ENCODE measurements at places on chromosomes 2 and 18.

GRCh38 chr2:59691518-59692190 is 861.8 kb downstream of the BCL11A start:
- DNase-seq, result no peak

DNA sequence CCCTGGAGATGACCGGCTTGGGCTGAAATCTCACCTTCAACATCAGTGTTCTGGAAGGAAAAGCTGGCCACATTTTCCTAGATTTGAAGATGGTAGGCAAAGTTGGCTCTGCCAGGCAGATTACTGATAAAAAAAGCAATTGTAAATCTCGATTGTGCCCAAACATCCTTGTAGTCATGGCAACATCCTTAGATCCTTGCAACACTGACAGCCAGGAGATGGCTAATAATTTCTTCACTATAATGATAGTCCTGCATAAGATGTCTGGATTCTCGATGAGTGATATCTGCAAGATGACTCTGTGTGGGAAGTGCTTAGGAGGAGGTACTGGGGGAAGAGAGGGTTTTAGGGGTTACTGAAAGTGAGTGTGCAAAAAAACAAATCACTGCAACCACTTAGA is 149.1 kb downstream of the FSHR start:
- no peak for DNase-seq

DNA sequence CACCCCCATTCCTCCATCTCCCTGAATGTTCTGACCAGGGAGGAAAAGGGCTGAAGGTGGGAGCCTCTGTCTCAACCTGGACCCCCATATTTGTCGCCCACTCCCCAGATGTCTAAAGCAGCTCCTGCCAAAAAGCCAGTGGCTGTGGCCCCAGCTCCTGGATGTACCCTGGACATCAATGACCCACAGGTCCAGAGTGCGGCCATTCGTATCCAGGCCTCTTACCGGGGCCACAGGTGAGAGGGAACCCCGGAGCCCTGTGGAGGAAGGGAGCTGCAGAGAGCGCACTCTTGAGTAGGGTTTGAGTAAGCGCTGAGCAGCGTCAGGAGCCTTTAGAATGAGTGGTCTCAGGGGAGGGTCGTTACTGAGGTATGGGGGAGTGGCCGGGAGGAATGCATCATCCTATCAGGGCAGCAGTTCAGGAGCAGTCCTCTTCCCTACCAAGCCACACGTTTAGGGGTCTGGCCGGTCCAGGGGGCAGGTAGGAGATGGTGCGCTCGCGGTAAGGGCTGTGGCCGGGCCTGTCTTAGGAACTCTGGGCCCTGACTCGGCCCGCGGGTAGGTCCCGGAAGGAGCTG is 2.4 kb upstream of the GMPPA start:
- no peak for DNase-seq

- DNase-seq, result no peak
Observed at GRCh38 chr2:134564549-134564948, 154.3 kb downstream of the TMEM163 start.

DNA sequence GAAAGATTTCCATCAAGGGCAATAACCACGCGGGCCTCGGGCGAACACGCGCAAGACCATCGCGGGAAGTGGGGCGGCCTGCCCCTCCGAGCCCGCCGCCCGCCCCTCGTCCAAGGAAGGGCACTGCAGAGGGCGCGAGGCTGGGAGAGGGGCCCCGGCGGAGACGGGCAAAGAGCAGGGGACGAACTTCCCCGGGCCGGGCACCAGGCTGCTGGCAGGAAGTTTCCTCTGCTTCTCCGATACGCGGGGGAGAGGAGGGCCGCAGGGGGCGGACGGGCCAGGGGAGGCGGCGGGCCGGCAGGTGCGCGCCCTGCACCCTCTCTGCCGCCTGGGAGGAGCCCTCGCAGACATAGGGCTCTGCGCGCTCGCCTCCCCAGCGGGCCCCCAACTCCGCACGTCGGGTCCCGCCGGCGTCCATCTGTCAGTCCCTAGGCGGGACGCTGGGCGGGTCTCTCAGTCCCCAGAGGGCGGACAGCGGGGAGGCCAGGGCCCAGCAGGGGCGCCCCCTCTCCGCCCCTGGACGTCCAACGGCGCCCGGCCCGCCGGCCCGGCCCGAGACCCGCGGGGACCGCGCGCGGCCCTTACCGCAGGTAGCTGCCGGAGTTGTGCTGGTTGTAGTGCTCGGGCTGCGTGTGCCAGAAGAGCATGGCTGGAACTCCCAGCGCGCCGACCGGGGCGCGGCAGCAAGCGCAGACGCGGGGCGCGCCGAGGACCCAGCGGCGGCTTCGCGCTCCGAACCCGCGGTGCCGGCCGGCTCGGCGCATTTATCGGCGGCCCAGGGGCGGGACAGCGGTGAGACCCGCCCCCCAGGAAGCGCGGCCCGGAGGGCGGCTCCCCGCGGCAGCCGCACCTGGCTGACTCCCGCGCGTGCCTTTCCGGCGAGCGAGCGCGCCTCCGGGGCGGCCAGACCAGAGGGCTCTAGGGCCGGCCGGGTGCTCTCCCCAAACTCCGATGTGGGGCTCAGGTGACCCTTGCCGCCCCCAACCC is at the start of gene TFCP2L1:
Gene TFCP2L1, minus strand, starts transcription at position 740 of the 987 bp plus-strand sequence. Its CDS starts 93 bp downstream, at position 647.
- DNase-seq, result no peak

DNA sequence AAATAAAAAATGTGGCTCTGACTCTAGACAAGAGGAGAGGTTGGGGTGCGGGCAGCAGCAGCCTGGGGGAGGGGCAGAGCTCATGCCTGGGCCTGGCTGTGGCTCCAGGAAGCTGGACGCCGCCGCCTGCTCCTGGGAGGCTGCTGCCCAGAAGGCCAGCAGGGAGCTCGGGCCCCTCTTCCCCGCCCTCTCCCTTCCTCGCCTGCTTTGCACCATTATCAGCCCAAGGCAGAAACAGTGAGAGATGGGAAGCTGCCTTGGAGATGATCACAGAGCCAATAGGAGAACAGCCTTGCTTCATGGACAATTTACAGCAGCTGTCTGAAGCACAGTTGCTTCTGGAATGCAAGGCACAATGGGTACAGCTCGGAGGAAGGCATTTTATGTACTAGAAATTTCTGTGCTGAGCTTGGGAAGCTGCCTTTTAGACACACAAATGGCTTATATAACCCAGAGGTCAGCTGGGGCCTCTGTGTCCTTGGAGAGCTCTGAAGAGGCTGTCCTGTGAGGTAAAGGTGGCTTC is 55.3 kb upstream of the AFF3 start:
- DNase-seq, result peak; percentile 54

DNA sequence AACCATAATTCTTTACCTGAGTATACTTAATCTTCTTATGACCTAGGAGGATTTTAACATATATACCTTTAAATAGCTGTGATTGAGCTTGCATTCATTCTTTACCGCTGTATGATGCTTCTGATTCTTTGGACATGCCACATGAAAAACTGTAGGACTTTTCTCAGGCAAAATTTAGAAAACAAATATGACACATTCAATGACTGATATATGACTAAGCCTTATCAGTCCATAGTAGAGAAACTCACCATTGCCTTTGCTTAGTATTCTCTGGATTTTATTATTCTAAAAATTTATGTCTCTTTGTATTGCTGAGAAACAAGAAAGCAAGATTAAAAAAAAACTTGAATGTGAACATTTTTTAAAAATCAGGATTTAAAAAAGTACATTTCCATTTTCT is 3.7 kb downstream of the FAM171B start:
- no peak for DNase-seq

GRCh38 chr18:7304061-7304370 is 73.1 kb downstream of the LRRC30 start:
- no peak for DNase-seq

- no peak for DNase-seq
Observed at GRCh38 chr2:230935130-230935430, 10.0 kb upstream of the GPR55 start.

- DNase-seq, result no peak
Observed at GRCh38 chr2:16281451-16282335, 341.3 kb downstream of the MYCN start.

- no peak for DNase-seq
Observed at GRCh38 chr2:133705287-133705686, 137.0 kb upstream of the NCKAP5 start.

DNA sequence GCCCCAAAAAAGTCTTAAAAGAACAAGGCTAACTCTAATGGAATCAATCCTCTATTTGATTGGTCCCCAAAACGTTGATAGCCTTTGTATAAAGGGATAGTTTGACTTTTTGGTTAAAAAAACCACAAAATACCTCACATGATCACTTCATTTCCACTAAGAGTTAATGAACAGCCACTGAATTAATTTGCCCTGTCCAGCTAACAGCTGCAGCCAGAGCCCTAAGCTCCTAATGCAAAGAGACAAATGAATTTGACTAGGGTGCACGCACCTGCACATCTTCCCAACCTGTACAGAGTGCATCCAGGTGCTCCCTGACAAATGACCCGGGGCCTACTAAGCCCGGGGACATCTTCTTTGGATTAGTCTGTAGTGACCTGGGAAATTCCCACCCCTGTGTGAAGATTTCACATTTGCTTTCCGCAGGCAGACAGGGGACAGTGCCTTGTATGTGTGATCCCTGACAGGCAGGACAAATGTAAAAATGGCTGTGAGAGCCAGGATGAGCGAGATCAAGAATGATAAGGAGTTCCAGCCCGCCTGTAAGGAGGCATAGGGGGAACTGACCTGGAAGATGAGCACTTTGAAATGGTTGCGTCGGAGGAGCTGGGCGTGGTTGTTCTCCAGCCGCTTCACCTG is 893 bp downstream of the CAVIN2 start:
- DNase-seq, result no peak

DNA sequence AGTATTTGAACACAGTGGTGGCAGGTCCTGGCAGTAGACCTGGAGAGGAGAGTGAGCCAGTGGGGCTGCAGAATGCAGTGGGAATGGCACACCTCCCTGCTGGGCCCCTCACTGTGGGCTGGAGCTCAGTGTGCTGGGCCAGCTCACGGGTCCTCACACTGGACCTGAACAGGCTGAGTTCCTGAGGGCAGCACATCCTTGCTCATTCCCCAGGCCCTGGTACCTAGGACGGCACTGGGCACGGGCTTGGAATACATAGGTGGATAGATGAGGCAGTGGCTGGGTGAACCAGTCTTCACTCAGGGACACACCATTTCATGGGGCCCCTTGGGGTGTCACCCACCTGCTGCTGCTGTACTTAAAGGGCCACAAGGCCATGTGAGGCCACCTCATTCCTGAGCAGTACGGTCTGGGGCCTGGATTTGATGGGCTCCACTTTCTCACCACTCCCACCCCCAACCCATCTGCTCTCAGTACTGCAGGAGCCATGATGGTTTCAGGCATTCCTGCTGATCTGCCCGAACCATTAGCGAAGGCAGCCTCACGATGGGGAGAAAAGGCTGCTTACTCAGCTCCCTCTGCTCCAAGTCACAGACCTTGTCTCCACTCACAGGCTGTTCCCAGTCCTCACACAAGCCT is 4.2 kb downstream of the TMEM177 start:
- no peak for DNase-seq

- no peak for DNase-seq
Observed at GRCh38 chr2:116586328-116586689, 1228.2 kb upstream of the DDX18 start.

GRCh38 chr2:235500761-235501672 is 7.2 kb downstream of the AGAP1 start:
- no peak for DNase-seq

DNA sequence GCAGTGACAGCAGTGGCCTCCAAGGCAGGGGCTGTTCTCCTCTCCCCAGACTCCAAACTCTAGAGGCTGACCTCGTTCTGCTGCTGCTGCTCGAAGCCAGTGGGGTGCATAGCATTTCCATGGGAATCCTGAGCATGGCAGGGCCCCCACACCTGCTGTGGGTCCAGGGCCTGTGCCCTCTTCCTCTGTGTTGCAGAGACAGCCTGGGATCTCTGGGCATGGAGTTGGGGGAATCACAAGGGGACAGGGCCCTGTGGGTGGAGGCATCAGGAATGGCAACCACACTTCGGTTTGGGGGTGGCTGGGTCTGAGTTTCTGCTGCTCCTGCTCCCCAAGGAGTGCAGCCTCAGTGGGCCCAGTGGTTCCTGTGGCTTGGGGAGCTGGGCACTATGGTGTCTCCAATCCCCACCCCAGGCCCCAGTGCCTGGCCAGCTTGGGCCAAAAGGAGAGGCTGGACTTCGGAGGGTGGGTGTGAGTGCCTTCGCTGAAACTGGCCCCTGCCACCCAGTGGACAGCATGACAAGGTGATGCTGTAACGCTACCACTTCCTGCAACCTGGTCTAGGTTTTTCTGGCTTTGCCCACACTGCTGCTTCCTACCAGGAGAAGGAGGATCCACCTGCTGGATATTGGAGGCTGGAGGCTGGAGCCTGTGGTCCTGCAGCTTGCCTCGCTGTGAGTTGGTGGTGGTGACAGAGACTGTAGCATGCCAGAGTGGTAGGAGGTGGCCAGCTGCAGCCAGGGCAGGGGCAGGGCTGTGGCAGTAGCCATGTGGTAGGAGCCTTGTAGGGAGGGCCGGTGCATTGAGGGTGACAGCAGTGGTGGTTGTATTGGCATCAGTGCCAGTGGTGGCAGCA is 56.6 kb downstream of the SOWAHC start:
- DNase-seq, result no peak

GRCh38 chr2:213251618-213252017 is 32.6 kb upstream of the SPAG16 start:
- DNase-seq, result peak; percentile 39

DNA sequence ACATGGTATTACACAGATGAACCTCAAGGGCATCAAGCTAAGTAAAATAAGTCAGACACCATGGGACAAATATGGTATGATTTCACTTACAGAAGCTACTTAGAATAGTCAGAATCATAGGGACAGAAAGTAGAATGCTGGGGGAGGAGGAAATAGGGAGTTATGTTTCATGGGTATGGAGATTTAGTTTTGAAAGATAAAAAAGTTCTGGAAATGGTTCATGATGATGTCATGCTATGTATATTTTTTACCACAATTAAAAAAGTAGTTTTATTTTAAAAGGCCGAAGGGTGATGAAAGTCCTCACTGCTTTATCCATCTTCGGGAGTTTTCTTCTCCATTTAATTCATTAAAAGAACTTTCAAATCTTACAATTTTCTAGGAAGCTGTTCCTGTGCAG is 181.9 kb downstream of the CALCRL start:
- no peak for DNase-seq

DNA sequence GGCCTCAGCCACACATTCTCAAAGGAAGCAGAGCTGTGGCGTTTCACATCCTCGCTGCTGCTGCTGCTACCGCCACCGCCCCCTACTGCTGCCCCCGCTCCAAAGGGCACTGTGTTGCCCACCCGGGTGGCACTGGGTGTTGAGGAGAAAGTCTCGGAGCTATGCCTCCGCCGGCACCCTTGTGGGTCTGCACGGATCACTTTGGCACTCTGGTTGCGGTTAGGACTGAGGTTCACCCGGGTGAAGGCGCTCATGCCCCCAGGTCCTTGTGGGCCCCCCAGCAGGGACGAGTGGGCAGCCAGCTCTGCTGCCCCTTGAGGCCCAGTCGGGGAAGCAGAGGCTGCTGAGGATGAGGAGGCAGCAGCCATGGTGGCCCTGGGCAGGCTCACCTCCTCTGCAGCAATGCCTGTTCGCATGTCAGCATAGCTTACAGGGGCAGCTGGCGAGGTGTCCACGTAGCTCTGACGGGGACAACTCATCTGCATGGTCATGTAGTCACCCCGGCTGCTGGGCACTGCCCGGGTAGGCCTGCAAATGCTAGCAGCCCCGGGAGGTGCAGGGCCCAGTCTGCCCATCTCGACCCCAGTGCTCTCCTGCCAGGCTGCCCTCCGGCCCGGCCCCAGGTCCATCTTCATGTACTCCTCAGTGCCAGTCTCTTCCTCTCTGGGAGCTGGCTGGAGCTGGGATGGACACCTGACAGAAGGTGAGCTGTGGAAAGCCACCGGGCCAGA is 4.2 kb downstream of the IRS1 start:
- no peak for DNase-seq
